ENCODE measurements at places on chromosomes 5 and 9.

DNA sequence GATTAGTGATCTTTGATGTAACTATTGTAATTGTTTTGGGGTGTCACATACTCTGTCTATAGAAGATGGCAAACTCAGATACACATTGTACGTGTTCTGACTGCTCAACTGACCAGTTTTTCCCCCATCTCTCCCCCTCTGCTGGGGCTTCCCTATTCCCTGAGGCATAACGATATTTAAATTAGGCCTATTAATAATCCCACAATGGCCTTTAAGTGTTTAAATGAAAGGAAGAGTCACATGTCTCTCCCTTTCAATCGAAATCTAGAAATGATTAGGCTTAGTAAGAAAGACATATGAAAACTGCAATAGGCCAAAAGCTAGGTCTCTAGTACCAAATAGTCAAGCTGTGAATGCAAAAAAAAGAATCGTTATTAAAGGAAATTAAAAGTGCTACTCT is 265.6 kb downstream of the TMEM232 start:
- DNase-seq: no peak

- no peak for DNase-seq
These were observed 644 bp upstream of the CTNNAL1 start for GRCh38 chr9:109013679-109014607.

DNA sequence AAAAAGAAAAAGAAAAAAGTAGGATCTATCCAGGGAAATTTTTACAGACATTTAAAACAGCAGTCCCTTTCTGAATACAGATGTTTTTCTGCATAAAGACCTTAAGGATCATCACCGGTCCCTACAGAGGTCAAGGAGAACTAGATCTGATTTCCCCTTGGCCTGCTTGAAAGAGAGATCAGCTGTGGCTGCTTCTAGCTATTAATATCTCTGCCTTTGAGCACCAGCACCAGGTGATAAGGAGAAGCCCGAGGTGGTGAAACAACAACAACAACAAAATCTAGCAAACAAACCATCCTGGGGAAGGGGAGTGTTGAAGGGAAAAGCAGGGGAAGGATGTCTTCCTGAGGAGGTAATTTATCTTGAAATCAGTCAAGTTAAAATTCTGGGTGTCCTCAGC is 42.1 kb downstream of the ZNF366 start:
- no peak for DNase-seq

- DNase-seq: peak; percentile 45
These were observed 32.9 kb upstream of the CDK20 start for GRCh38 chr9:88007291-88007650.

DNA sequence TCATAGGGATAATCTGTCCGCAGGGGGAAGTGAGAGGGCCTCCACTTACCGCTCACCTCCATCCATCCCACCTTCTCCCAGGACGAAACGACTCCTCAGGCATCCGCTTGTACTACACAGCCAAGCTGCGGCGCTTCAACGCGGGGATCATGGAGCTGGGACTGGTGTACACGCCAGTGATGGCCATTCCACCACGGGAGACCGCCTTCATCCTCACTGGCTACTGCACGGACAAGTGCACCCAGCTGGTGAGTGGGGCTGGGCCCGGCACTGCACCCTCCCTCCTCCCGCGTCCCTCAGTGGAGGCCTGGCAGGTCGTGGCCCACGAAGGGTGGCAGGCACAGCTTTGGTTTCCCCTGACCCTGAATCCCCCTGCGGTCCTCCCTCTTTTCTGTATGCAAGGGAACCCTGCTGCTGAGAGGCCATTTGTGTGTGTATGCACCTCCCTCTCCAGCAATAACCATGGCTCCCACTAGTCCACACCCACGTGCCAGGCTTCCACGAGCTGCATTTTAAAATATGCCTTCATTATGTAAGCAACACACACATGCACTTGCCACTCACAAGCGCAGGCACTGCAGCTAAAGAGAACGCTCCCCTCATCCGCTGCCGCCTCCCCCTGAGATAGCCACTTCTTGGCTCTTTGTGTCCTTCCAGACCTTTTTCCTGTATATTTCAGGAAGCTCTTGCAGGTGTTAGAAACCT is 11.8 kb downstream of the DBH start:
- no peak for DNase-seq

GRCh38 chr5:115453391-115454095 is 91.0 kb downstream of the FEM1C start:
- no peak for DNase-seq

- DNase-seq: no peak
These were observed 308.6 kb upstream of the EDIL3 start for GRCh38 chr5:84693256-84693655.

GRCh38 chr5:57600321-57600720 is 117.7 kb upstream of the ACTBL2 start:
- no peak for DNase-seq

GRCh38 chr5:176743136-176743861 is 67.1 kb upstream of the UNC5A start:
- no peak for DNase-seq

- no peak for DNase-seq
These were observed 3.3 kb upstream of the EXOC3 start for GRCh38 chr5:439636-440035.

GRCh38 chr9:14212077-14212476 is 101.9 kb downstream of the NFIB start:
- DNase-seq: no peak

GRCh38 chr5:32193591-32193990 is 19.5 kb upstream of the GOLPH3 start:
- no peak for DNase-seq

DNA sequence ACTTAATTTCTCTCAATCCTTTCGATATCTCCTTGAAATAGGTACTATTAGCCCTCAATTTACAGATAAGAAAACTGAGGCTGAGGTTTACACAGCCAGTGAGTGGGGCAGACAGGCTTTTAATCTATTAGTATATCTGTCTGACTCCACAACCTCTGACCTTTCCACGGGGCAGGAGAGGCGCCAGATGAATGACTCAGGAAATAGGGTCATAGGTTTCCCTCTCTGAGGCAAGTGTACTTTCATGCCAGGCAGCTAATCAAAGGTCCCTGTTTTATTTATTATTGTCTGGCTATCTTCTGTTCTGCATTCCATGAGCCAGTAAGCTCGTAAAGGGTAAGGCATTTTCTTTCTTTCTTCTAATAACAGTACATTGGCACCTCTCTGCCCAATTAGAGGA is 79.6 kb upstream of the KLF4 start:
- DNase-seq: no peak

GRCh38 chr5:17808566-17808965 is 174.3 kb downstream of the TAF11L14 start:
- no peak for DNase-seq

GRCh38 chr5:112570708-112571444 is 151.8 kb upstream of the EPB41L4A start:
- DNase-seq: no peak

GRCh38 chr9:115038178-115038577 is 79.8 kb downstream of the TNC start:
- DNase-seq: no peak

DNA sequence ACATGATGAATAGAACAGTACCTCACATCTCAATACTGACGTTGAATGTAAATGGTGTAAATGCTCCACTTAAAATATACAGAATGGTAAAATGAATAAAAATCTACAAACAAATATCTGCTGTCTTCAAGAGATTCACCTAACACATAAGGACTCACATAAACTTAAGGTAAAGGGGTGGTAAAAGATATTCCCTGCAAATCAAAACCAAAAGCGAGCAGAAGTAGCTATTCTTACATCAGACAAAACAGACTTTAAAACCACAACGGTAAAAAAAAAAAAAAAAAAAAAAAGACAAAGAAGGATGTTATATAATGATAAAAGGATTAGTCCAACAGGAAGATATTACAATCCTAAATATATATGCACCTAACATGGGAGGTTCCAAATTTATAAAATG is 214.0 kb upstream of the MAST4 start:
- DNase-seq: no peak

GRCh38 chr5:134503088-134503936 is 22.2 kb upstream of the JADE2 start:
- DNase-seq: peak; percentile 38

DNA sequence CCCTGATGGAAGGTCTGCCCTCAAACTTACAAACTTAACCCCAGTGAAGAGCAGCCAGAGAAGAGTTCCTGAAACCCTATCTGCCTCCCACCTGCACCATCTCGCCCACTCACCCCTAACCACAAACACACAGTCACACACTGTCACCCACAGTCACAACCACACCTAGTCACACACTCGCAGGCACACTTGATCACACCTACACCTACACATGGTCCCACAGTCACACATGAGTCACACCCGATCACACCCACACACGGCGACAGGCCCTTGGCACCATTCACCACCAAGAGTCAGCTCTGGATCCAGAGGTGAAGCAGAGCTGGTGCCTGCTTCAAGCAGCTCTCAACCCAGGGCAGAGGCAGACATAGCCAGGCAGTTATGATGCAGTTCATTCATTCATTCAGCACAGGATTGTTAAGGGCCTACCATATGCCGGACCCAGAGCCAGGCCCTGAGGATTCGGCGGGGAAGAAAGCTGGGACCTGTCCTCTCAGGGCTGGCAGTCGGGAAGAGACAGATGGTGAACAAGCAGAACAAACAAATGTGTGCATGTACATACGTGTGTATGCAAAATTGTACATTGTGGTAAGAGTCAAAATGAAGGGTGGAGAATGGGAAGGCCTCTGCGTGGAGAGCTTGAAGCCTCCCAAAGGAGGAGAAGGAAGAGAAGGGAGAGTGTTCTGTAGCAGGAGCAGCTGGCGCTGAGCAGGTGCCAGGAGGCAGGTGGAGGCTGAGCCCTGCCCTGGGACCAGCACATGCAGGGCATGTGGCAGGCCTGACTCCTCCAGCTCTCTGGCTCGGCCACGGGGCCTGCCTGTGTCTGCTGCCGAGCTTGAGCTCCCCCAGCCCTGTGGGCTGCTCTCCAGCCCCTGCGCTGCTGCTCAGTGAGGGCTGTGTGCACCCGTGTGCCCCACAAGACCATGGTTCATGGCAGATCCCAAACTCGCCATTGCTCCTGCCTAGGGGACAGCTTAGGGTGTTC is 6.4 kb downstream of the TSPAN17 start:
- DNase-seq: no peak

- DNase-seq: no peak
These were observed 61.9 kb downstream of the WWC1 start for GRCh38 chr5:168353216-168353957.

DNA sequence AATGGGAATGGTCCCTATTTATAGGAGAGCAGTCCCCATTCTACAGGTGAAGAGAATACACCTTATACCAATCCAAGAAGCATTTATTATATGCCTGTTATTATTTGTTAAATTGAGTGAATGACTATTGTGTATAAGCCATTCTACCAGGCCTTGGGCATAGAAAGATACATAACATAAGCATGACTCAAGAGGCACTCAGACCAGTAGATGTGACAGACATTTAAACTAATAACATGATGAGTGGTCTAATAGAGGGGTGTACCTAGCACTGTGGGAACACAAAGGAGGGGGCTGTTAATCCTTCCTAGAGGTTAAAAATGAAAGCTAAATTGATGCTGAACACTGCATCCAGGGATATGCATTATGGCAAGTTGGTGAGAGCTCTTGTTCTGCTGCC is 145.0 kb upstream of the TNC start:
- DNase-seq: no peak

DNA sequence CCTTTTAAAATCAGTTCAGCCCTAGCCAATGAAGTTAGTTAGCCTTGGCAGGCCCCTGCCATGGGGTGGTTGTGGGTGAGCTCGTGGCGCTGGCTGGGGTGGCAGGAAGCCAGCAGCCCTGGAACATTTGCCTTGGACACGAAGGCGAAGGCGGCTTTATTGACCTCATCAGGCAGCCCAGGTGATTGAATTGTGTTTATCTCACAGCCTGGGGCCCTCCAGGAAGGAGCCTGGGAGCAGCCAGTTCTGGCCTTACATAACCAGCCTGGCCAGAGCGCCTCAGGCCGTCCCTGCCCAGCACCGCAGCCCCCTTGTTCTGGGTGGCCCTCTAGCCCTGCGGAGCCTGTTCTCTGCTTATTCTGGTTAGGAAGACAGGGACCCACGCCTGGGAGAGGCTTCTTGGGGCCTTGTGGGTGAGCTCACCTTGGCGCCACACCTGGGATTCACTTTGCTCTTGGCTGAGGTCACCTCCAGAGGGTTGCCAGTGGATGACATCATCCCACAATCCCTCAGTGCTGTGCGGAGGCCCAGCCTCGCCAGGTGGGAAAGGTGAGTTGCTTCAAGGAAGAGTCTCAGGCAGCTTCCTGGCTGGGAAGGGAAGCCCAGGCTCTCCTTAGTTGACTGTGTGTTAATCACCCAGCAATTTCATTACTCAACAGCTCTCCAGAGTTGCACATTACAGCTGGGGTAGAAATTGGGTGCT is 54.4 kb upstream of the RPL26L1 start:
- no peak for DNase-seq

GRCh38 chr9:123096987-123097386 is 63.5 kb downstream of the GPR21 start:
- DNase-seq: no peak

- DNase-seq: no peak
These were observed 470.2 kb downstream of the TMEM232 start for GRCh38 chr5:110256298-110256697.

GRCh38 chr9:110256380-110257096 is at the start of gene TXN:
TSS of gene TXN (minus strand) at chr9:110256507. CDS start at chr9:110256435, 72 bp downstream.
- DNase-seq: peak; percentile 81

- no peak for DNase-seq
These were observed 25.1 kb upstream of the TRIM14 start for GRCh38 chr9:98144076-98144475.

GRCh38 chr5:136162008-136162407 is 29.4 kb downstream of the SMAD5 start:
- DNase-seq: no peak

DNA sequence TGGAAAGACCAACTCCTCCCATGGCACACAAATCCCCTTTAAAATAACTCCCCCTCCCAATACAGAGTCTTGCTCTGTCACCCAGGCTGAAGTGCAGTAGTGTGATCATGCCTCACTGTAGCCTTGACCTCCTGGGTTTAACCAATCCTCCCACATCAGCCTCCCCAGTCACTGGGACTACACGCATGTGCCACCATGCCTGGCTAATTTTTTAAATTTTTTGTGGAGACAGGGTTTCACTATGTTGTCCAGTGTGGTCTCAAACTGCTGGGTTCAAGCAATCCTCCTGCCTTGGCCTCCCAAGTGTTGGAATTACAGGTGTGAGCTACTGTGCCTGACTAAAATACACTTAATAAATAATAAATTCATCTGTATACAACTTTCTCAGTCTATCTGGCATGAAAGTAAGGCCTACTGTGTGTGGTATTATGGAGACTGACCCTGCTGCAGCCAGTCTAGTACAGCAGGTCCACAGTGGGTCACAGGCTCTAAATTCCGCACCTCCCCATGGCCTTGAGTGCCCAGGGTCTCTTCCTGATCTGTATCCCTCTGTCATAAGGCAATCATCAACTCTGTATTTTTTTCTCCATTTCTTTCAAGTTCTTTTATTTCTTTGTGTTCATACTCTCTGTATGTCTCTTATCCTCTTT is 169.4 kb downstream of the MAPKAP1 start:
- DNase-seq: no peak

- DNase-seq: no peak
These were observed 46.3 kb upstream of the PALM2AKAP2 start for GRCh38 chr9:109733690-109734089.

All from CD4-positive, alpha-beta memory T cell (primary cell).